ENCODE measurements at places on chromosomes 1 and 21.

DNA sequence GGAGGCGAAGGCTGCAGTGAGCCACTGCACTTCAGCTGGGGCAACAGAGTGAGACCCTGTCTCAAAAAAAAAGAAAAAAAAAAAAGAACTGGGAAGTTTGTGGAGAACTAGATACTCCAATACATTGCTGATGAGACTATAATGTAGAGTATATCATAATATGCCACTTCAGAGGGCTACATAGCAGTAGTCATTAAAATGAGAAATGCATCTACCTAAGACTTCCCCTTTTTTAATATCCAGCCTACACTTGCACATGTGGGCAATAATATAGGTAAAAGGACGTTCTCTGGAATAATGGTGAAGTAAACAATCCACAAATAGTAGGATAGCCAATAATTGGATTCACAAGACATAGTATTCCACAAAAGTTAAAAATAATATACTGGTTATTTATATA, 311.0 kb downstream of the HLX start:
- DNase-seq = no peak

DNA sequence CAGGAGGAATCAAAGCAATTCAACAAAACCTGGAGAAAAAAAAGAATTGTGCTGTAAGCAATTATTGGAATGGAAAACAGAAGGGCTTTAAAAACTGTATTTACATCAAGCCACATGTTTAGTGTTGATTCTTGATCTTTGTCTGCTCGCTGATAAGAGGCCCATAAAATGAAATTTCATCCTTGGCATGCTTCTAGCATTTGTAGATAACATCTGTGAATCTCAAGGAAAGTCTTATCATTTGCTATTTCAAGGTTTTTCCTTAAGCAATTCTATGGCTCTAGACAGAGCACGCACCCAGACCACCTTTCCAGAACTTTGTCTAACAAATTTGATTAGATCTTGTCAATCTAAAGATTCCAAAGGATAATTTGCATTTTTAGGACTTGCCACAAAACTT, 181.0 kb upstream of the FGGY start:
- DNase-seq = peak; percentile 12

DNA sequence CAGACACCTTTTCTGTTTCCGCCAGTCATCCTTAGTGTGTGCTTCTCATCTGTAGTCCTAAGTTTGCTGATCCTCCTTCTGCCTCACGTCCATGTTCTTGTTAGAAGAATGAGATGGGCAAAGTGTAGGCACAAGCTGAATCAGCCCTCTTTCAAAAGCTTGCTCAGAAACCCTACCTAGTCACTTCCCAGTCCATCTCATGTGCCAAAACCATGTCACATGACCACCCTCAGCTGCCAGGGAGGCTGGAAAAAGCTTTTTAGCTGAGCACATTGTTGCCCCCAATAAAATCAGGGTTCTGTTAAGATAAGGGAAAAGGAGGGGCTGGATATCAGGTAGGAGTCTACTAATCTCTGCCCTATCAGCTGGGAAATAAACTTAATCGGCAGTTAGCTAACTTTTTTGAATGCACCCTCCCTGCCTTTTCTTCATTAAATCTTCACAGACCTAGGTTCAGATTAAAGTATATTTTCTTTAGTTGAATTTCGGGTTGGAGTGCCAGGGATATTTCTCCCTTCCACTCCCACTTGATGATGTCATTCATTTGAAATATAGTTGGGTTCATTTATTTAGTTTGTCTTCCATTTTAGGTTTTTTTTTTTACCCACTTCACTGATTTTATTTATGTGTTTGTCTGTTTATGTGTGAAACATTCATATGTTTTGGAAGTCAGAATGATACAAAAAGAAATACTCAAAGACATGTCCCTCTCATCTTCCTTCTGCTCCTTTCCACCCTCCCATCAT, 129.2 kb downstream of the ROR1 start:
- DNase-seq = no peak

- DNase-seq = peak; percentile 96
These were observed 126.9 kb downstream of the SETD4 start for GRCh38 chr21:35933466-35933865.

- DNase-seq = peak; percentile 32
These were observed 2.2 kb upstream of the USP24 start for GRCh38 chr1:55217226-55217986.

DNA sequence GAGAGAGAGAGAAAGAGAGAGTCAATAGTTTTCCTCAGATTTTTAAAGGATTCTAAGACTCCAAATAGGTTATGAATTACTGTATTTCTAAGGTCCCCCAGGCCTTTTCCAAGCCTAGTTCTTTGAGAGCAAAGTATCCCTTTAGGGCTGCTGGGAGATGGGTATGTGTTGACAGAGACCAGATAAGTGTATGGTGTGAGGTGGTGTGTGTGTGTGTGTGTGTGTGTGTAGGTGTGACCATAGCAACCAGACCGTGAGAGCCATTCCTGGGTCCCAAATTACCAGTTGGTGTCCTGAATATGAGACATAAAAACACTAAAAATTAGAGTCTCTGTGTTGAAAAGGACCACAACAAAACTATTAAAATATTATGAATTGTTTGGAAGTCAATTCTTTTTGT, 41.7 kb upstream of the DNAJC6 start:
- DNase-seq = no peak

DNA sequence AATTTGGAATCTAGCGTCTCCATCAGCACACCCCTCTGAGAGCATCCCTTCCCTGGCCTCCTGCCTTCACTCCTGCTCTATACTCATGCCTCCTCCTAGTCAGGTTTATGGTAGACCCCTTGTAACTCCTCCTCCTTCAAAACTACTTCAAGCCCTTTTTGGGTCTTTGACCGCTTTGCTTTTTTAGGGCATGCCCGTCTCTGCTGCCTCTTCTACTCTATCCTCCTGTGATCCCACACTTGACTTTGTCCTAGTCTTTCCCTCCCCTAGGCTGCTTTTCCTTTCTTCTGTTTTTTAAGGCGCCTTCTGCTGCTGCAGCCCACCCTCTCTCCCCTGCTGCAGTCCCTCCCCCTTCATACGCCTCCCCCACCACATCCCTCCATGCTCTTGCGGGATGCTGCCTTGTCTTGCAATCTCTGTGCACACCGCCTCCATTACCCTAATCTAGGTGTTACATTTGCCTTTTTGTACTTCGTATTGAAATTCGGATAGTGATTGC, 1.5 kb downstream of the SNX27 start:
- no peak for DNase-seq

DNA sequence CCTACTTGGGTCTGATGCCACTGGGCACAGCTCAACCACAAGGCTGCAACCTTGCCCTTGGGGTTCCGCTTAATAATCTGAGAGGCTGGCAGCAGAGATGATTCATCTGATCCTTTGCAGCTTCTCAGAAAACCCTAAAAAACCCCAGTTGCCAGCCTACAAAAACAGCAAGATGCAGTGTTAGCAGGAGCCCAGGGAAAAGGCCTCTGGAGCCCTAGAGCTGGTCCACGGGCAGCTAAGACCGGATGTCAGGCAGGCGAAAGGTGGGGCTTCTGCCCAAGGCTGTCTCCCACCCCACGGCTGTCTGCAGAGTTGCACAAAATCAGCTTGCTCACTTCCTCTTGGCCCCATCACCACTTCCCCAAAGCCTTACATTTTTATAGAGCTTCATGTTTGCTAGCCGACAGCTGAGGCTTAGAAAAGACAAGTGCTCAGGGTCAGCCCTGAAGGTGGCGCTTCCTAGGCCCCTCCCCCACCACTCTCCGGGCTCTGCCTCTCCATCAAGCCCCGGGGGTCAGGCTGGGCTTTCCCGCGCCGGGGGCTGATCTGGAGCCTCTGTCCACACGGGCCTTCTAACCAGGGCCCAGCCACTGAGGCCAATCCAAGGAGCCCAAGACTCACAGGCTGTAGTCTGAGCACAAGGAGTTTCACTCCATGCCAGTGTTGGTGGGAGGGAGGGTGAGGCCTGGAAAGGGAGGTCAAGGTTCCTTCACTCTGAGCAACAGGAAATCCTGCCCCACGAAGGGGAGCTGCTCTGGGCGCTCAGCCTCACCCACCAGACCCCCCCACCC, 4.2 kb upstream of the ADORA3 start:
- DNase-seq = peak; percentile 81

DNA sequence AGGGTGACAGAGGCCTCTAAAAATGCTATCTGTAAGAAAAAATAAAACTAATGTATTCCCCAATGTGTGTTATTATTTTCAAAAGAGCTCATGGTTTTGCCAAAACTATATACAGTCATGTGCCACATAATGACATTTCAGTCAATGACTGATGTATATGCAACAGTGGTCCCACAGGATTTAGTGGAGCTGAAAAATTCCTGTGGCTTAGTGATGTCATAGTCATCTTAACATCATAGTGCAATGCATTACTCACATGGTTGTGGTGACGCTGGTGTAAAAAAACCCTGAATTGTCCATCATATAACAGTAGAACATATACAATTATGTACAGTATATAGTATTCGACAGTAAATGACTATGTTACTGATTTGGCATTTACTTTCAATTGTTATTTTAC, 172.4 kb downstream of the CACNA1E start:
- DNase-seq = peak; percentile 0

DNA sequence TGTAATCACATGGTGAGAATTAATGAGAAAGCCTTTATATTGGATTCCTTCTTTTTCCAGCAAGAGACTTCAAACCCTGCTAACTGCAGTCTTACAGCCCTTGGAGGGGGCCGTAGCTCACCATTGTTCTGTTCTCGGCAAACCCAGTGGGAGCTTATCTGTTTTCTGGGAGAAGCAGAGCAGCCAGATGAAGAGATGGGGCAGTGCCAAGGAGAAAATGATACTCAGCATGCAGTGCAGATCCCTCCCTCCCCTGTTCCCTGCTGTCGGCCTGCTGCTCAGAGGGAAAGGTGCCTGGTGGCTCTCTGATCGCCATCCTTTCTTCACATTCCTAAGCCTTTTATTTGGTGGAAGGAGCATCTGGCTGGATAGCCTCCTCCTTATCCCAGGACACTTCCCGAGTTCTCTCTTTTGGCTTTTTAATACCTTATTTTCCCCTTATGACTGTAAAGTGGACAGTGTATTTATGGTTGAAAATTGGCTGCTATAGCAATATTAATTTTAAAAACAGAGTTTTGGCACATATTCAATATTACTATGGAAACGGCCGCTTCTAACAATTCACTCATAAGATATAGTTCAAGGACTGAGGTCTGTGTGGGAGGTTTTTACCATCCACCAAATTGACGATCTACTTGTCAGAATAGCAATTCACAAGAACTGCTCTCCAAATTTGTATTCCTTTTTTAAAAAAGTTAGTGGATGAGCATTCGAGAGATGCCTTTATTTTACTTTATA, 203.4 kb downstream of the CRB1 start:
- DNase-seq = no peak

All from EH (cell line).